Vagina (tissue), 2 donors: ENCODE measurements at places on chromosomes 16 and 17.

GRCh38 chr17:32141679-32142037 lies 644 bp upstream of the RHOT1 start:
- no peak for DNase-seq

GRCh38 chr16:20844588-20844987 lies 38.3 kb downstream of the REXO5 start:
- no peak for DNase-seq

DNA sequence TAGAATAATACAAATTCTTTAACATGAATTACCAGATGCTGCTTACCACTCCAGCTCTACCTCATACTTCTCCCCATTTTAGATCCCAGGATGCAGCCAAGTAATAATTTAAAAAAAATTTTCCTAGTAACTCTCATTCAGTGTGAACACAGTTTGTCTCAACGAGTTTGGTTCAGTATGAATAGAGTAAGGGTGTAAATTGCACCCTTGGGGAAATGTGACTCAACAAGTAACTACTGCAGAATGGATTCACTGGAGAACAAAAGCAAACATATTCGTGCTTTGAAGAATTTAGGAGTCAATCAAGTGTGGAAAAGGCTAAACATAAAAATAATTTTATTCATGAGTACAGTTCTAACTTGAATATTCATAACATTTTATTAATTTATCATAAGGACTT lies 23.0 kb downstream of the KCNJ16 start:
- DNase-seq, result no peak

- no peak for DNase-seq
These were observed 5.3 kb upstream of the CDR2L start for GRCh38 chr17:74981979-74982662.

DNA sequence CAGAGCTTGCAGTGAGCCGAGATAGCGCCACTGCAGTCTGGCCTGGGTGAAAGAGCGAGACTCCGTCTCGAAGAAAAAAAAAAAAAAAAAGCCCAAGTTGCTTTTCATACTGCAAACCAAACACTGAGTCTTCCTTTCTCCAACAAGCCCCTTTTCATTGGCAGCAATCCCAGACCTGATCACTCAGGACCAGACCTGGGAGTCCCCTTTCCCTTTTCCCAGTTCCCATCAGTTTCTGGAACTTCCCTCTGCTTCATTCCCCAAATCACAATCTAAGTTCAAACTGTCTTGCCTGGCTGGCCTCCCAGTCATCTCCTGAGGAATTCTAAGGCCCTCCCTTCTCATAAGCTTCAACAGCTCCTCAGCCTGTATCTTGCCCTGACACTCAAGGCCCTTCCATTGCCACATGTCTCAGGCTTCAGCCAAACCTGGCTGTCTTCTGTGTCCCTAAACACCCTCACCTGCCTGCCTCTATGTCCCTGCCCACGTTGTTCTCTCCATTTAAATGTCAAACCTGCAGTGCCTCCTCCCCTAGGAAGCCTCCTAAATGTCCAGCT lies 11.8 kb upstream of the PHF12 start:
- DNase-seq, result no peak

DNA sequence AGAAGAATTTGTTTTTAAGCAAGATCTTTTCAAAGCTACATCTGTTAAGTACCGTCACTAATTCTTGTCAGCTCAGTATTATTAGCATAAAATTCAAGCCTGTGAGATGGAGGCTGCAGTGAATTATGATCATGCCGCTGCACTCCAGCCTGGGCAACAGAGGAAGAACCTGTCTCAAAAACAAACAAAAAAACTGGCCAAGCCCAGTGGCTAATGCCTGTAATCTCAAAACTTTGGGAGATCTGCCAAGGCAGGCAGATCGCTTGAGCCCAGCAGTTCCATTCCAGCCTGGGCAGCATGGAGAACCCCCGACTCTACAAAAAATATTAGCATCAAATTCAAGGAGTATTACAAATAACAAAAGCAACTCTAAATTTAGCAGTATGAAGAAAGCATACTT lies 88.0 kb downstream of the STXBP4 start:
- no peak for DNase-seq

- DNase-seq, result no peak
These were observed 15.5 kb upstream of the SPNS2 start for GRCh38 chr17:4483012-4483840.

DNA sequence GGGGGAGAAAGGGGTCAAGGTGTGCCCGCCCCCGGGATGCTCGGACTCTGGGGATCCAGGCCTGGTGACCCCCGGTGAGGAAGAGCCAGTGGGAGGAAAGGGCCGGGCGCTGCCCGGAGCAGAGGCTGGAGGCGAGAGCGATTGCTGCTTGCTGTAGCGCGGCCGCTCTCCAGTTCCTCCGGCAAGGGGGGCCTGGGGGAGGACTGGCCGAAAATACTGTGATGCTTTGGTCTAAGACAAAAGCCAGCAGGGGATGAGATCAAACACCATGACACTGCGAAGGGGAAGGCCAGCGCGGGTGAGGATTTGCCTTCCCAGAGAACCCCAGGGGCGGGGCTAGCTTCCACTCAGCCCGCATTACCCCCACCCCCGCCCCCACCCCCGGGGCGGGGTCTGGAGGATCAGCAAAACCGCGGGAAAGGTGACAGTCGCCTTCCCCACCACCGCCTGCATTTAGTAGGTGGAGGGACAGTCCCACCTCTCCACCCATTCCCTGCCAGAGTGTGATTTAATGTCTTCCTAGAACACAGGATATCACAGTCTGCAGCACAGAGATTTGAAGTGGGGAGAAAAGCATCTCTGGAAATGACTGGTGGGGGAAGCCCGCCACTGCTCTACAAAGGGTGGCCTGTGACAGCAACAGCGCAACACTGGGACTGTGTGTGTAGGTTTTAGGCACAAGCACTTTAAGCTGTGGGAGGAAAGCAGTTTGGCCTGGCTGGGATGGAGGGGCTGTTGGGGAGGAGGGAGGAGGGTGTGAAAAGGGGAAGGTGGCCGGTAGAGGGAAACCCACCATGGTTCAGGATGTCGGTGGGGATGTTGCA lies 25.7 kb downstream of the MRC2 start:
- no peak for DNase-seq
